ENCODE measurements at places on chromosomes 4 and X. TPM values are rescaled to one million over a fixed set of nuclear protein-coding genes. Genes with fewer than 3 reads are reported as not detected.

MAP7D2 gene
- 6.3 TPM for total RNA-seq

RNF150 gene
- 0.20 TPM for total RNA-seq

VEGFD gene
- total RNA-seq, result 0.46 TPM

MTMR8 gene
- total RNA-seq, result 0.45 TPM

RTL9 gene
- total RNA-seq, result 0.15 TPM

AKAP14 gene
- total RNA-seq, result not detected

PNPLA4 gene
- total RNA-seq, result 13.0 TPM

STAP1 gene
- total RNA-seq, result not detected

SOWAHB gene
- 0.06 TPM for total RNA-seq

FOXR2 gene
- total RNA-seq, result not detected

P2RY10 gene
- not detected for total RNA-seq

LRCH2 gene
- total RNA-seq, result 0.05 TPM

FRMPD4 gene
- 0.04 TPM for total RNA-seq

LIMCH1 gene
- 55.2 TPM for total RNA-seq
